ENCODE measurements at places on chromosomes 1 and 21.

DNA sequence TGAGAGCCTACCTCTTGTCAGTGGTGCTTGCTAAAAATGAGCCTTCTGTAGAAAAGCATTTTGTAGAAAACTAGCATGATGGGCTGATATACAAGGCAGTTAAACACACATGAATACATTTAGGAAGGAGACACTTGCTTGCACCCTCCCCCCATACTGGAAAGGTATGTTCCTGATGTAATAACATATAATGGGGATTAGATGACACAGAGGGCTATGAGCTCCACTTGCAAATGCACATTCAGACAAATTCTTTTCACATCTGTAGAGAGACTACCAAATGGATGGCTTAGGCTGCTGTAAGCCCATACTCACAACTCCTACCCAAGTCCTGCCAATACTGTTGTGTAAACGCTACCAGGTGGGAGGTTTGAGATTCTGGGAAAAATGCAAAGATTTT is 634.0 kb downstream of the SMYD3 start:
- peak; percentile 51 for DNase-seq

- no peak for DNase-seq
Measured at GRCh38 chr1:228958741-228959140, 223.5 kb downstream of the RHOU start.

DNA sequence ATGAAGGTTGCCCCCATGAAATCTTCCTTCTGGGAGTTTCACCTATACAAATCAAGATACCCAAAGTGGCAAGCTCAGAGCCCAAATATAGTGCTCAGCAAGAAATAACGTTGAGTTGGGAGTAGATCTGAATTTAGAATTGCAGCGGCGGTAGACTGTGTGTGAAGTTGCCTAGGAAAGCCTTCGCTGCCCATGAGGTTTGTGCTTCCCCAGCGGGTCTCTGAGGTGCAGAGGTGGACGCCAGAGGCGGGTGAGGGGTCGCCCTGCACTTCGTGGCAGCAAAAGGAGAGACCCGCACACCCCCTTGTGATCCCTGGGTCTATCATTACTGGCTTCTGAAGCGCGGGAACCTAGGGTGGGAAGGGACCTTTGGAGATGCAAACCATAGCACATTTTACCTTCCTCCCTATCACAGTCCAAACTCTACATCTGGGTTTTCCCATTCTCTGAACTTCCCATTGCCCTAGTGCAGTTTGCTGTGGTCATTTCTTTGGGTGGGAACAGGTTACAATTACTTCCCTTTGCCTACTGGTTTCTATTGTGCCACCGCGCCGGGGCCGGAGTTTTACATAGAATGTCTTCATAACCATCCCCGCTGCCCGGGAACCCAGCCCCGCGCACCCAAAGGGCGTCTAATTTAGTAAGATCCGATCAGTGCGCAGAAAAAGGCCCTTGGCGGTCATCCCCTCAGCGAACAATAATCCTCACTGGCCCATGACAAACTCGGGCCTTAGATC is 5.2 kb downstream of the TBX15 start:
- no peak for DNase-seq

- no peak for DNase-seq
Measured at GRCh38 chr1:198184516-198184915, 27.7 kb downstream of the NEK7 start.

- peak; percentile 12 for DNase-seq
Measured at GRCh38 chr1:48017716-48018115, 20.5 kb upstream of the TRABD2B start.

GRCh38 chr1:32142446-32143301 is 34.8 kb downstream of the KPNA6 start:
- DNase-seq = peak; percentile 86

GRCh38 chr1:205615789-205616188 is 16.0 kb downstream of the ELK4 start:
- DNase-seq = no peak

DNA sequence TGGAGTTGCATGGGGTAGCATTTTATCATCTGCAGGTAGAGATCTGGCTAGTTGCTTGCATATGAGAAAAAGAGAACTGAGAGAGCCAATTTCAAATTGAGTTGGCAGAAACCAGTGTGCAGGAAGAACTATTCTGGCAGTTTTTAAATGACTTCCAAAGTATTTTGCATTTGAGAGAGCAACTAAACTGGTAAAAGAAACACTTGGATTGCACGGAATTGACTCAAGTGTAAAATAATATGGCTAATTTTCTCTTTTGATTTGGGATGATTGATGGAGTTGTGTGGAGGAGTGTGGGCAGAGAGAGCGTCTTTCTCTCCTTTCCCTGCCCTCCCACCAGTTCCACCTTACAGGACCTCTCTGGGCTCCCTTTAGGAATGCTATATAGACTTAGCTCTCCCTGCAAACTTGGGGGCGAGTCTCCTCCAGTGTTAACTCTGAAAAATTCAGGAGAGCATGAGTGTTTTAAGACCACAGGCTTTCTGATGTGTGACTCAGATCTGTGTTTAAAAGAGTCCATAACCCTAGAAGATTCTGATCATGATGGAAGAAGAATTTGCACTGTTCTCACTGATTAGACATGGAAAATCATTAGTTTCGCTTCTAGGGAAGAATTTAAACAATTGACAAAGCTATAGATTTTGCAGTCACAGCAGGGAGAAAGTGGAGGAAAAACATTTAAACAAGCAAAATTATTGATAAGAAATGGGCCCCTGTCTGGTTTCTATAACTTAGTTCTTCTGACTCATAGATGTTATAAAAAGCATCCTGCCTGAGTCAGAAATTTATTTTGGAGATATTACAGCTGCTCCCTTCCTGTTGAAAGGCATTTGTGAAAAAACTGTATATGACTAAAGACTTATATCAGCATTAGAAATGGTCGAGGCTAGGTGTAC is 24.9 kb upstream of the CTBS start:
- DNase-seq = peak; percentile 80

GRCh38 chr1:29113413-29114117 is 10.1 kb downstream of the TMEM200B start:
- DNase-seq = no peak

- DNase-seq = no peak
Measured at GRCh38 chr21:17795146-17796036, 23.8 kb downstream of the C21orf91 start.

- peak; percentile 3 for DNase-seq
Measured at GRCh38 chr21:16071761-16072160, 342.0 kb downstream of the USP25 start.

DNA sequence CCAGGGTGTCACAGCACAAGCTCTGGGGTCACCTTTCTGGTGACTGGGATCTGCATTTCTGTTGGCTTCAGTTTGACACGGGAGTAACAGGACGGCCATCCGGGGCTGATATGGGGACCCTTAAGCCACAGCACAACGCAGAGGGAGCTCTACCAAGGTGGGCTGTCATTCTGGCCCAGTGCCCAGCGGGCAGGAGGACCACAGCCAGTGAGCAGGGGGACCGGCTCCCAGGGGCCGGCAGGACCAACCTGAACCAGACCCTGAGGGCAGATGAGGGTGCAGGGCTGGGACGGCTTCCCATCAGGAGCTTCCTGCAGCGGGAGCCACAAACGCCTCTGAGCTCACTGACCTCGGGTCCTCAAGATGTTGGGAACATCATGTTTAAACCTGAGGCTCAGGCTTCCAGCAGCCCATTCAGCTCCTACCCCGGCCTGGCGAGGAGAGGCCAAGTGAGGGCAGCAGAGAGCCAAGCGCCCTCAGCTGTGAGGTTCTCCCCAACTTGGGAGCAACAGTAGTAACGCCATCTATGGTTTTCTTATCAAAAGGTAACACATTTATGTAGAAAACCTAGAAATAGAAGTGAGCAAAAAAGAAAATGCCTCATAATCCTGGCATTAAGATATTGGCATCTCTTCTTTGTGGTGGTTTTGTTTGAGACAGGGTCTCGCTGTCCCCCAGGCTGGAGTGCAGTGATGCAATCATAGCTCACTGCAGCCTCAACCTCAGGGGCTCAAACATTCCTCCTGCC is 26.8 kb downstream of the TMEM201 start:
- peak; percentile 30 for DNase-seq

DNA sequence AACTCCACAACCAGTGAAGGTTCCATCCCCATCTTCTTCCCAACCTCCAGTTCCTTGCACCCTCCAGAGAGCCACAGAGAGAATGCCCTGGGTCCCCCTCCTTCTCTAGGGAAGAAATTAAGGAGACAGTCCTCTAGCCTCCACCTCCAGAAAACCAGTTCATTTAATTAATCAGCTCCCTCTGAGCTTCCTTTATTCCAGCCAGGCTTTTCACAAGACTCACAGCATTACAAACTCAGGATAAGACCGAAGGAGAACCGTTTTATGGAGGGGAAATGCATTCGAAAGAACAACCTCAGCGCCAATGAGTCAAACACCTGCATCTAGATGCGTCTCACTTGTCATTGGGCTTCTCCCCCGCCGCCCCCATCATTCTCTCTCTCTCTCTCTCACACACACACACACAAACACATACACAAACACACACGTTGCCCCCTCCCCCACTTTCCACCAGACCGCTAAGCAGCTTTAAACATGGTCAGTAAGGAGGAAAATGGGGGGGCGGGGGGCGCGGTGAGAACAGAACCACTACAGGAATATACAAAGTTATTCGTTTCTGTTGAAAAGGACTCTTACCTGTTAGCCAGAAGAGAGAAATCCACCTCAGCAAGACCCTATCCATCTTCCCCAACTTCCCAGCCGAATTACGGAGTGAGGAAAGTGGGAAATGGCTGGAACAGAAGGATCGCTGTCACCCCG is 544 bp downstream of the ILDR2 start:
- DNase-seq = no peak

DNA sequence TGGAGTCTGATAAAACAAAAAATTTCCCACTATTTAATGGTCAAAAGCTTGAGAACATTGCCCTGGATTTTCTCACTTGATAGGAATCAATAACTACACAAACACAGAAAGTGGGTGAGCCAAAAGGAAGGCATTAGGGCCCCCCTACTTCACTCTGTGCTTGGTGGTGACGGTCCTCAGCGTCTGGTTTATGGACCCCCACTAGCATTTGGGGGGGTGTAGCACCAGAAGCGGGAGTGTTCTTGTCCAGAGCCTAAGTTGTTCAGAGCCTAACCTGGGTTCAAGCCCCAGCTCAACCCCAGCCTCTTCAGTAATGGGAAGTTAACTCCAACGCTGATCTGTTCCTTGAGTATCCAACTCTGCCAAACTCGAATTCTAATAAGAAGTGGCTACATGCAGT is 33.1 kb downstream of the STPG1 start:
- DNase-seq = no peak

DNA sequence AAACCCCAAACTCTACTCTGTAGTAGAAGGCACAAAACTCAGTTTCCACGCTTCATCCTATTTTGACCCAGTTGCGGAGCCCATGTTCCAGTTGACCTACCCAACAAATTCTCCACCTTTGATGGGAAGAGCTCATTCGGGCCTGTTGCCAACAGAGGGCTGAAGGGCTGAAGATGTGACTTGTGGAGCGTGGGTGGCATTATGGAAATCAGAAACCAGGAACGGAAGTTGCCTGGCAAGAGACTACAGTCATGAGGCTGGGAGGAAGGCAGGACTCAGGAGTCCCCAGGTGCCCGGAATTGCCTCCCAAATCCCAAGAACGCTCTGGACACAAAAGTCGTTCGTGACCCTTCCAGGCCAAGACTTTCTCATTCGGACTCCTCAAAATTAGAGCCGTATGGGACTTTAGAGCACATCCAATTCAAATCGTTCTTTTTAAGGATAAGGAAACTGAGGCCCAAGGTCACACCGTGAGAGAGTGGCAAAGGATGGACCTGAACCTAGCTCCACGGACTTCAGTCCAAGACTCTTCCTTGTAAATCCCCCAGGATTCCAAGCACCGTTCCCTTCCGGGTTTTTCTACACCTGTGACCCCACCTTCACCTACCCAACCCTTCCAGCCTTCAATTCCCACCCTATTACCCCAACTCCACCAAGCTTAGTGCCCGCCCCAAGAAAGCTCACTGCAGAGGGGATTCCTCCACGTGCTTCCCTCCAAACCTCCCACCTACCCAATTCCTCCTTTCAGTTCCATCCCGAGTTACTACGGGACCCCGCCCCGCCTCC is 739 bp downstream of the SMG5 start:
- DNase-seq = no peak

GRCh38 chr1:53804181-53804580 is 33.9 kb downstream of the NDC1 start:
- no peak for DNase-seq

DNA sequence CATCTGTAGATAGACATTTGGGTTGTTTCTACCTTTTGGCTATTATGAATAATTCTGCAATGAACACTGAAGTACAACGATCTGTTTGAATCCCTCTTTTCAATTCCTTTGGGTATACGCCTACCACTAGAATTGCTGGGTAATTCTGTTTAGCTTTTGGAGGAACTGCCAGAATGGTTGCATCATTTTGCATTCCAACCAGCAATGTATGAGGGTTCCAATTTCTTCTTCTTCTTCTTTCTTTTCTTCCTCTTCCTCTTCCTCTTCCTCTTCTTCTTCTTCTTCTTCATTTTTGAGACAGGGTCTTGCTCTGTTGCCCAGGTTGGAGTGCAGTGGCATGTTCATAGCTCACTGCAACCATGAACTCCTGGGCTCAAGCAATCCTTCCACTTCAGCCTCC is 13.8 kb upstream of the THEM5 start:
- no peak for DNase-seq

DNA sequence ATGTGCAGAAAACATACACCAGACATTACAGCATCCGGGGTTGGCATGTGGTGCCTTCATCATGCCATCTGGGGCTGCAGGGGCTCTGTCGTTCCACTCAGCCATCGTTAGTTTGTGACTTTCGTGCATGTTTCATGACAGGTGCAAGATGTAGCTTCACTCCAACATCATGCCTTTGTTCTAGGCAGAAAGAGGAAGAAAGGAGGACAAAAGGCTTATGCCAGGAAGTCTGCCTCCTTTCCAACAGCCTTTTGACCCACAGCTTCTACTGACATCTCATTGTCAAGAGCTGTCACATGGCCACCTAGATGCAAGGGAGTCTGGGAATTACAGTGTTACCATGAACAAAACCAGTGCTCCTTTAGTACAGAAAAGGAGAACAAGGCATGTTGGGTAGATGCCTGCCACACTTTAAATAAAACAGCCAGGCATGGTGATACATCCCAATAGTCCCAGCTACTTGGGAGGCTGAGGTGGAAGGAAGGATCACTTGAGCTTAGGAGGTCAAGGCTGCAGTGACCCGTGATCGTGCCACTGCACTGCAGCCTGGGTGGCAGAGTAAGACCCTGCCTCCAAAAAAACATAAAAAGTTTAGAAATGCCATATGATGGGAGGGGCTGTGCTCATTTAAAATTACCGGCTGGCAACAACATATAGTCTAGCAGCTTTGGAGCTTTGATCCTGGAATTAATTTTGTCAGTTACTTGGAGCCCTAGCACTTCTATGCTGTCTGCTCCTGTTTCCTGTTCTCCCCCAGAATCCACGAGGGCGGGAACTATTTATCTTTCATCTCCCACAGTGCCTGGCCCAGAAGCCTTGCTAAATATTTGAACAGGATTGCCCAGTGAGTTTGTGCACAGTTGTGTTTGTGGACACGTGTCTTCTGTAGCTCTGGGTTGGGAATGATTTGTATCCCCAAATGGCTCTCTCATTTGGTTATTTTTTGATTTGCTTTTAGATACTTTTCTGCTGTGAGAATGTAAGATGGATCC is 7.4 kb downstream of the DOP1B start:
- no peak for DNase-seq
